ENCODE measurements at places on chromosomes 12 and 14. TPM values are rescaled to one million over a fixed set of nuclear protein-coding genes. Genes with fewer than 3 reads are reported as not detected.
A peak's percentile ranks its signal among the peaks of the same experiment; 100 is the strongest.

GRCh38 chr12:51911788-51912711 is 4.7 kb downstream of the ACVRL1 start:
- DNase-seq = no peak

The KRT84 gene
- not detected for total RNA-seq

The MANSC4 gene
- not detected for total RNA-seq

DNA sequence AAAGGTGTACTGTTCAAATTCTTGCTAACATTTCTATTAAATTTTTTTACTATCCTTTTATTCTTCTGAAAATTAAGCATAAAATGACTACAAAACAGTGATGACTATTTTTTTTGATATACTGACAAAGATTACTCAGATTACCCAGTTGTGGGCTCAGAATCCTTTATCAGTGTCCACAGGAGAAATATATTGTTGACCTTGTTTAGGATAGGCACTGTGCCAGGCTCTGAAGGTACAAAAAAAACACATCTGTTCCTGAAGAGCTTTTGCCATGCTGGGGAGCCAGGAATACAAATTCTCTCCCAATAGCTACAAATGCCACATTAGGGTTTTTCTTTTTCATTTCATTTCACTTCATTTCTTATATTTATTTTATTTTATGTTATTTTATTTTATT is 26.9 kb upstream of the GCH1 start:
- no peak for DNase-seq

The PLA2G1B gene
- not detected for total RNA-seq

GRCh38 chr12:103301642-103302591 is 193.9 kb downstream of the C12orf42 start:
- no peak for DNase-seq

- no peak for DNase-seq
These were observed 87.2 kb upstream of the FRMD6 start for GRCh38 chr14:51564460-51564859.

The CRADD gene
- 46.4 TPM for total RNA-seq

The CLBA1 gene
- total RNA-seq = 2.4 TPM

The CD163 gene
- total RNA-seq = 44.7 TPM

DNA sequence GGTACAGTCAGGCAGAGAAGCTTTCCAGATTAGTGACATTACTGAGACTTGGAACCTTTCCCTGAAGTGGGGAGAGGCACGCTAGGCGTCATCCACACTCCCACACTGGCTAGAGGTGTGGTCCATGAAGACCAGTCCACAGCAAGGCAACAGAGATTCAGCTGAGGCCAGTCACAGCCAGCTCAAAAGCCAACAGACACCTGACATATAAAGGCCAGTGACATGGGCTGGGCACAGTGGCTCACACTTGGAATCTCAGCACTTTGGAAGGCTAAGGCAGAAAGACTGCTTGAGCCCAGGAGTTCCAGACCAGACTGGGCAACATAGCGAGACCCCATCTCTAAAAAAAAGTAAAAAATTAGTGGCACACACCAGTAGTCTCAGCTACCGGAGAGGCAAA is 10.9 kb downstream of the HRK start:
- DNase-seq = no peak

The PKP2 gene
- total RNA-seq = 428 TPM

GRCh38 chr12:114038962-114039361 is 72.8 kb upstream of the RBM19 start:
- DNase-seq = no peak

DNA sequence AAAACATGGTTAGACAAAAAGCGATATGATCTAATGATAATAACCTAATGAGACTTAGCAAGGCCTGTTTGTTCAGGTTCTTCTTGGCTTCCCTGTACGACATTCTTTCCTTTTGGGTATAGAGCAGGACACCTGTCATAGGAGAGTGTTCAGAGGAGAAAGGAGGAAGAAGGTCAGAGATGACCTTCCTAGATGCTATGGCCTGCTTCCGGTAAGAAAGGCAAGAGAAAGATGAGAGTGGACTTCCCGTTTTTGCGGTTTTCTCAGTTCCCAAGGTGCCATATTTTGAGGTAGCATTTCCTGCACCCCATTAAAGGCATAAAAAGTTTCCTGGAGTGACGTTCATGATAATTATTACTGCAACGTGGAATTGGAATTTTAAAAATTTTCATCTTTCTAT is 8.7 kb downstream of the CLEC4E start:
- DNase-seq = no peak

The CLEC4C gene
- not detected for total RNA-seq

GRCh38 chr12:108691998-108692808 is 39.1 kb downstream of the CORO1C start:
- DNase-seq = peak; percentile 49

GRCh38 chr12:66055837-66056319 is 74.7 kb downstream of the LLPH start:
- DNase-seq = no peak

DNA sequence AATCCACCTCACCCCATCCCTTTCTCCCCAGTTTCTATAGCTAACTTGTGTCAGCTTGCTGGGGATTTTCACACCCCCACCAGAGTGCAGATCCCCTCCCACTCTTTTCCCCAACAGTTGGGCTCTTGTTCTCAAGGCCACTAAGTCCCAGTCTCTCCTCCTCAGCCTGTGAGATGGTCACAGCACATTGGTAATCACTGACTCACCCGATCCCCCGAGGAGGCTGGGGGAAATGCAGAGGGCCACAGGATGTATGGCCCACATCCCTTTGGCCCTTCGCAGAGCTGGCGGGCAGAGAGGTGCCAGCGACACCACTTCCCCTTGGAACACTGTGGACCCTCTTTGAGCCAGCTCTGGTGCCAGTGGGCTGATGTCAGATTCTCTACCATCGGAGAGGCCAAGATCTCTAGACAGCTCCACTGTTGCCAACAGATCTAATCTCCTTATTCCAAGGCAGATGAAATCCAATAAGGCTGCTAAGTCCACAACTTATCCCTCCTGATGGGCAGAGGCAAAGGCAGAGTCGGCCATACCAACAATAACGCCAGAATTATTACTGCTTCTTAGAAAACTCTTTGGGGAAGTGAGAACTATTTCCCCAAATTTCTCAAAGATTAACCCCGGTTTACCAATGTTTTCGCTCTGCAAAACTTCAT is 1.6 kb downstream of the FMNL3 start:
- peak; percentile 29 for DNase-seq

The BICDL1 gene
- total RNA-seq = 0.08 TPM

DNA sequence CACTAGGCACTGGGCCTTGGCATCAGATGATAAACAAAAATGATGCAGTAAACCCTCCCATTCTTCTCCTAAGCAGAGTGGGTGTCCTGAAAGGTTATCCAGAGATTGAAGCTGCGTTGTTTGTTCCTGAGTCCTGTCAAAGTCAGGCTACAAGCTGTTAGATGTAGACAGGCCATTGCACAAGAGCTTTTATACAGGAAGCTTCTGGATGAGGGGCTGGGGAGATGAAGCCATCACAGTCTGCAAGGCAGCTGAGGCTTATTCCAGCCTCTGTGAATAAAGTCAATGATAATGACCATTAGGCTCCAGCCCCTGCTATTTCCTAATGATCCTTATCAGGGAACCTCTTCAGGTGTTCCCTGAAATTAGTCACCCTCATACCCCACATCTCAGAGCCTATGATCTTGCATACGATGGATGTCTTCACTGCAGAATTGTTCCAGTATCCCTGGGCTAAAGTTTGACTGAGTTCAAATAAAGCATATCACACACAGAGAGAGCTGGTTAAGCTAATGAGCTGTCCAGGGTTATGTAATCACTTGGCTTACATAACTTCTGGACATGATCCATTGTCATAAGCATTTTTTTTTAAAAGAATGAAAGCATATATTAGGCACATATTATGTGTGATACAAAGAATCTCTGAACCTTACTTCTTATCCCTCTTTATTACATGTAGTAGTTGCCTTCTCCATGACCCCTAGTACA is 337.1 kb upstream of the OR4E1 start:
- no peak for DNase-seq

GRCh38 chr12:32084017-32084688 is 22.5 kb upstream of the BICD1 start:
- DNase-seq = no peak

The DYRK4 gene
- 28.6 TPM for total RNA-seq

The RFLNA gene
- 0.27 TPM for total RNA-seq

GRCh38 chr12:11787933-11788849 is 138.7 kb downstream of the ETV6 start:
- no peak for DNase-seq

GRCh38 chr12:113650476-113650875 is 178.8 kb upstream of the LHX5 start:
- no peak for DNase-seq

The KITLG gene
- 8.6 TPM for total RNA-seq

DNA sequence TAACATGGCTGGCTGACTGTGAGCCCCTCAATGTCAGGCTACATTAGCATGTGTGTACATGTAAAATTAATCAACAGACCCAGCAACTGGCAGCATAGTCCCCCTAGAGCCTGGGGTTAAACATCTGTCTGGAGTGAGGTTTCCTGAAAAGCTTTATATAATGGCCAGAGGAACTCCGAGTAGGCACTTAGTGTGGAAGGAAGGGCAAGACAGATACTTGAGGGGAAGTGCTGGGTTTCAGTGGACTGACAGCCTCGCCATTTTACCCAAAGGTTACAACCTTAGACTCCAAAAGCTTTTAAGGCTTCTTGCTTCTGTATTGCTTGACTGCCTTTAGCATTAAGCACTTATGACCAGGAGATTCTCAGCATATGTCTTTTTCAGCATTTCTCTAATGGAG is 430.8 kb downstream of the FLRT2 start:
- DNase-seq = no peak

The PLCZ1 gene
- total RNA-seq = 0.49 TPM

All from left ventricle myocardium inferior (tissue), 1 donor.